ENCODE measurements at places on chromosomes 16 and 17. TPM values are rescaled to one million over a fixed set of nuclear protein-coding genes. Genes with fewer than 3 reads are reported as not detected.

CDC6 gene
- total RNA-seq: 127 TPM

TEX19 gene
- total RNA-seq: not detected

ANKRD40CL gene
- not detected for total RNA-seq

TM4SF5 gene
- not detected for total RNA-seq

MT1A gene
- 1.1 TPM for total RNA-seq

CMTM3 gene
- total RNA-seq: 66.8 TPM

SCIMP gene
- 0.23 TPM for total RNA-seq

HOXB2 gene
- total RNA-seq: 13.0 TPM

SRP68 gene
- total RNA-seq: 132 TPM

EPN3 gene
- total RNA-seq: not detected

TP53TG3F gene
- total RNA-seq: not detected

SMURF2 gene
- total RNA-seq: 18.3 TPM
